Activated CD8-positive, alpha-beta memory T cell treated with anti-CD3 and anti-CD28 coated beads for 1 hour (primary cell): ENCODE measurements at places on chromosomes 13 and 19.

DNA sequence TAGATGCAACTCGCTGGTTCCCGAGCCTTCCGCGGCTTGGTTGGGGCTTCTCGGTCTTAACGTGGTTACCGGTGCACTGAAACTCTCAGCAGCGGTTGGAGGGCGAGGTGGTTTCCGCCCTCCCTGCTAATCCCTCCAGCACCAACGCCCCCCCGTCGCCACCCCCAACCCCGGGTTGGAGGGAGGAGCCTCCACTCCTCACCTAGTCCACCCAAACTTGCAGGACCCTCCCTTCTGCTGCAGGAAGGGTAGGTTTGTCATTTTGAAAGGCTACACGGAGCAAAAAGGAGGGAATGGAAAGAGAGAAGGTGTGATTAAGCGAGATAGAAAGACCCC lies 465.0 kb downstream of the ITGBL1 start:
- no peak for DNase-seq

- DNase-seq, result no peak
Measured at GRCh38 chr19:33437821-33438671, 64.5 kb downstream of the CEBPG start.

DNA sequence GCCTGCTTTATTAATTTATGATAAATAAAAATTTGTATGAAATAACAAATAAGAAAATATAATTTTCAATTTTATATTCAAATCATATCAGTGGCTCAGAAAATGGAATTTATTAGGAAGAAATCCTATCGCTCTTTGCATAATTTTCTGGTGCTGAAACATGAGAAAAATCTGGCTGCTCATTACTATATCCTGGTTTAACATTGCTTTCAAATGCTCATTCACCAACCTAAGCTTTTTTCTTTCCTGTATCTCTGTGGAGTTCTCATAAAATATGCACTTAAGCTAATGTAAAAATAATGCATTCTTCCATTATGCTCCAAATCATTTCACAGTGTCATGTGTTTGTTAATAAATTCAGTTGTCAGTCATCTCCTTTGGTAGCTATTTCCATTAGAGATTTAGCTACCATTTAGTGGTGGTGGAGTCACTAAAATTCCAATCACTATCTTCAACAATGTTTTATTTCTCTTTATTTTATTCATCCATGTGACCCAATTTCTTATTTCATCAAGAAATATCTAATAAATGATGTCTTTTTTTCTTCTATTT lies 498.0 kb downstream of the DCT start:
- DNase-seq, result no peak

GRCh38 chr13:74306496-74306895 lies 172.3 kb upstream of the KLF12 start:
- no peak for DNase-seq

GRCh38 chr19:3360421-3361383 lies 5.7 kb upstream of the NFIC start:
- DNase-seq, result no peak

- no peak for DNase-seq
Measured at GRCh38 chr13:44833139-44833538, 156.1 kb downstream of the NUFIP1 start.

DNA sequence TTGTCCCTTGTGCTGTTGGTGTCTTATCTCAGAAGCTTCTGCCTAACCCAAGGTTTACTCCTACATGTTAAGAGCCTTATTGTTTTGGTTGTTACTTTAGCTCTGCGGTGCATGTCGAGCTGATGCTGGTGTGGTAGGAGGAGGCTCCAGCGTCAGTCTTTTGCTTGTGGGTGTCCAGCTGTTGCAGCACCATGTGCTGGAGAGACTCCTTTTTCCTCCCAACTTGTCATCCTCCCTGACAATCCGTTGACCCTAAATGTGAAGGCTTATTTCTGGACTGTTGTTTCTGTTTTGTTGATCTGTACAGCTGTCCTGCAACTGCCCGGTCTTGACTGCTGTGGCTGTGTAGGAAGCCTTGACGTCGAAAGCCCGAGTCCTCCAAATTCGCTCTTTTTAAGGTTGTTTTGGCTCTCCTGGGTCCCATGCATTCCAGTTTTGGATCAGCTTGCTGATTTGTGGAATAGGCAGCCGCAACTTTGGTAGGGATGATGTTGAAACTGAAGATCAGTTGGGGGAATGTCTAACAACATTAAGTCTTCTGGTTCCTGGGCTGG lies 15.3 kb downstream of the NAXD start:
- no peak for DNase-seq

DNA sequence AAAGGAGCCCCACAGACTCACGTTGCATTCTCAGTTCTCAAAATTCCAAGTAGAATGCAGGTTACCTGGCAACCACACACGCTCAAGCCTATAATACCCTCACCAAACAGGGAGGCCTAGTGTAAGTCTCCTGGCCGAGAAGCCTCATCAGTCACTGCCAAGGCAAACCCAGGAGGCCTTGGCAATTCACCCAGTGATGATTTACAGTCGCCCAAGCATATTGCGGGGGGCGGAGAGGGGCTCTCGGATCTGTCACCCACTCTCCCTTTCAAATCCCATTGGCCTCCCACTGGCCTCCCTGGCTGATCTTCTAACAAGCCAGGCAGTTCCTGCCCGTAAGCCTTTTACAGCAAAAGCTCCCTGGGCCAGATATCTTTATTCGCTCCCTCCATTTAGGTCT lies 1.1 kb downstream of the AKAP8L start:
- no peak for DNase-seq

DNA sequence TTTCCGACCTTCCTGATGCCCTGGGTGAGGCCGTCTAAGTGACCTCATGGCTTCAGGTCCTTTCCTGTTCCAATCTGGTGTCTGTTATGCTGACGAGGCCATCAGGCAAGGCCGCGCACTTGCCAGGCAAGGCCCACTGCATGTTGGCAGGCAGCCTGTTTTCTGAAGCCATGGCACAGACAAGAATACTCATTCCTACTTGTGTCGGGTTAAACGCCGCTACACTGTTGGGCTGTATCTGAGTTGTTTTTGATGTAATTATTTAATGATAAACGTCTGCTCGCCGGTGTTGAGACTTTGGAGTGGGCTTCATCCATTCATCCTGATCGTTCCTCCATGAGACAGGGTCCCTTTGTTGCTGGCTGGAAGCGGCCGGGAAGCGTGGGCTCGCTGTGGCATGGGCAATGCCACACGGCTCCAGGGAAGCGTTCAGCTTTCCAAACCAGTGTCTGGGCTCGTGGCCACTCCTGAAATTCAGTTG lies 92.1 kb downstream of the ATP11A start:
- no peak for DNase-seq

GRCh38 chr13:98158172-98158899 lies 15.4 kb downstream of the FARP1 start:
- no peak for DNase-seq

GRCh38 chr13:97254816-97255215 lies 32.7 kb downstream of the MBNL2 start:
- DNase-seq, result no peak

DNA sequence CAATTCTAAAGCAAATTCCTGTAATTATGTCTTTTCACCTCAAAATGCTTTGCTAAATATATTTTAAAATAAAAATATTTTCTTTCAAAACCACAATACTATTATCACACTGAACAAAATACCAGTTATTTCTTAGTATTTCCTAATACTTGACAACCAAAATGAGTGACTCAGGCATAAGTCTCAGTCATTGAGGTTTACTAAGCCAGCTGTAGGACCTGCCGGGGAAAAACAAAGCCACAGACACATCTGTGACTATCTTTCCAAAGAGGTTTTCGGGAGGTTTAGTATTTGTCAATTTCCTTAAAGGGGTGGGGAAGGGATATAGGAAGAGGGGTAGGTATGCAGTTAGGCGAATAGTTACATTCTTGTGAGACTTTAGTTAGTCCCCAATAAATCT lies 3.2 kb upstream of the ZNF235 start:
- no peak for DNase-seq

- no peak for DNase-seq
Measured at GRCh38 chr19:3710265-3710812, 2.2 kb downstream of the TJP3 start.

DNA sequence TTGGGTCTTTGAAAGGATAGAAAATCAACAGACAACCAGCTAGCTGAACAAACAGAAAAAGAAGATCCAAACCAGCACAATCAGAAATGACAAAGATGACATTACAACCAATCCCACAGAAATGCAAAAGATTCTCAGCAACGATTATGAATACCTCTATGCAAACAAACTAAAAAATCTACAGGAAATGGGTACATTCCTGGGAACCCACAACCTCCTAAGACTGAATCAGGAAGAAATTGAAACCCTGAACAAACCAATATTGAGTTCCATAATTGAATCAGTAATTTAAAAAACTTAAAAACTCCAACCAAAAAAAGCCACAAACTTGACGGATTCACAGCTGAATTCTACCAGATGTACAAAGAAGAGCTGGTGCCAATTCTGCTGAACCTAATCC lies 20.9 kb upstream of the C1QTNF9B start:
- no peak for DNase-seq

DNA sequence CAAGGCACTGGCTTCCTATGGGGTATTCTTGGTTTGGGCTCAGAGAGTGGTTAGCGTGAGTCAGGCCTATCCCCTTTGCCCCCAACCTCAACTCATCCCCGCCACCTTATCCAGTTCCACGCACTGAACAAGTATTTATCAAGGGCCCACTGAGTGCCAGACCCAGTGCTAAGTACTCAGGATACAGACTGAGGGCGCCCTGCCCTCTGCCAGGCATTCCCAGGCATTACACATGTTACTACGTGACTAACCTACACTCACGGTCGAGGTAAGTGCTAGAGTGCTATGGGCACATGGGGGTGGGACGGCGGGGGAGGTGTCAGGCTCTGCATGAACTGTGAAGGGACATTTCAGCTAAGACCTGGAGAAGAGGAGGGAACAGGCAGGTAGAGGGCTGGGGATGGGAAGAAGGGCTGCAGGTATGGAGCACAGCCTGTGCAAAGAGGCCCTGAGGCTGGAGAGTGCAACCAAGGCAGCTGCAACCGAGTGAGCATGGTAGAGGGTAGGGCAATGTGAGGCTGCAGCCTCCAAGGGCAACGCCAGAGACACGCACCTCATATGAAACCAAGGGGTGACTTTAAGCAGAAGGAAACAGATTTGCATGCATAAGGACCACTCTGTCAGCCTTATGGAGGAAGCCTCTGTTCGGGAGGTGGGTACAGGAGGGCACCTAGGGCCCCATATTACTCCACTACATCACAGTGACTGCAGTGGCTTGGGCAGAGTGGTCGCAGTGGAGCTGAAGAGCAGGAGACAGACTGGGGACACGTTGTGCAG lies 22.5 kb downstream of the DHRS12 start:
- no peak for DNase-seq

DNA sequence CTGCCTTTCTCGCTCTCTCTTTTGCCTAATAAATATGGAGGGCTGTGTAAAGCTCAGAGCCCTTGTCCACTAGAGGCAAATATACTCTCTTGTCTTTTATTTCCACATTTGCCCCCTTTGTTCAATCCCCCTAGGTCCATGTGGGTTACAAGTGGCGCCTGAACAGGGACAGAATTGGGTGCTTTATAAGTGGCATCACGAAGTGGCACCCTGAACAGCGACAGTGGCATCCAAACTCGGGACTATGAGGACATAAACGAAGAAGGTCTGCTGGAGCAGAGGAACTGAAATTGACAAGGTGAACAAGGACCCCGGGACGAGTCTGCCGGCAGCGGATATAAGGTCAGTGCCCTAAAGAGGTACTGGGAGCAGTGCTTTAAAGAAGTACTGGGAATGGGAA lies 4.3 kb upstream of the ZNF610 start:
- DNase-seq, result no peak

- DNase-seq, result no peak
Measured at GRCh38 chr19:4301590-4302242, 473 bp downstream of the TMIGD2 start.

- no peak for DNase-seq
Measured at GRCh38 chr13:23865906-23866305, 23.3 kb downstream of the MIPEP start.

DNA sequence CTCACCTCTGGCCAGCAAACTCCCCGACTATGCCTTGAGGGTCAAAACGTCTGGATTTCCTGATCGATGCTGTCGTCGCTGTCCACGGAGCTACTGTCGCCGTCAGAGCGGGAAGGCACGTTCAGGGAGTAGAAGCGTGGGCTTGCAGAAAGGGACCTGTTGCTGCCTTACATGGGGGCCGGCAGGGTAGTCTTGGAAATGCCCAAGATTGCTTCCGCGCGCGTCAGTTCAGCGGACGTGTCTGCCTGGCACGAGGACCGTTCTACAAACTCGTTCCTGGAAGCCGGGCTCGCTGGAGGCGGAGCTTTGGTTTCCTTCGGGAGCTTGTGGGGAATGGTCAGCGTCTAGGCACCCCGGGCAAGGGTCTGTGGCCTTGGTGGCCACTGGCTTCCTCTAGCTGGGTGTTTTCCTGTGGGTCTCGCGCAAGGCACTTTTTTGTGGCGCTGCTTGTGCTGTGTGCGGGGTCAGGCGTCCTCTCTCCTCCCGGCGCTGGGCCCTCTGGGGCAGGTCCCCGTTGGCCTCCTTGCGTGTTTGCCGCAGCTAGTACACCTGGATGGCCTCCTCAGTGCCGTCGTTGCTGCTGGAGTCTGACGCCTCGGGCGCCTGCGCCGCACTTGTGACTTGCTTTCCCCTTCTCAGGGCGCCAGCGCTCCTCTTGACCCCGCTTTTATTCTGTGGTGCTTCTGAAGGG lies 15.4 kb downstream of the RB1 start:
- DNase-seq, result no peak

DNA sequence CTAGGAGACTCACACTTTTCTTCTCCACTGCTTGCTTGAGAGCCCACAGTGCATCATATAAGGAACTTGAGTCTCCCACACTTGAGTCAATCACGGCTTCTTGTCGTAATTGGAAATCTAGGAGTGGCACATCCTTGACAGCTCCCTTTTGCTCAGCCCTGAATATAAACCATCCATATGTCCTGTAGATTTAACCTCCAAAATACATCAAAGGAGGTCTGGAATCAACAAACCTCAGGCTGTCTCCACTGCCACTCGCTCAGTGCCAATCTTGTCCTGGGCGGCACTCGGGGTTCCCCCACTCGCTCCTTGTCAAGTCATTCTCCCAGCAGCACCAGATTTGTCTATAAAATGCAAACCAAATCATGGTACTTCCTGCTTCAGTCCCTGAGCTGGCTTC lies 84.4 kb upstream of the UQCRFS1 start:
- DNase-seq, result no peak
